ENCODE measurements at places on chromosomes 3 and 15.

GRCh38 chr3:67737906-67738865 is 83.8 kb upstream of the SUCLG2 start:
- no peak for DNase-seq

- DNase-seq = no peak
These were observed 562 bp downstream of the NBEAL2 start for GRCh38 chr3:46979958-46980497.

DNA sequence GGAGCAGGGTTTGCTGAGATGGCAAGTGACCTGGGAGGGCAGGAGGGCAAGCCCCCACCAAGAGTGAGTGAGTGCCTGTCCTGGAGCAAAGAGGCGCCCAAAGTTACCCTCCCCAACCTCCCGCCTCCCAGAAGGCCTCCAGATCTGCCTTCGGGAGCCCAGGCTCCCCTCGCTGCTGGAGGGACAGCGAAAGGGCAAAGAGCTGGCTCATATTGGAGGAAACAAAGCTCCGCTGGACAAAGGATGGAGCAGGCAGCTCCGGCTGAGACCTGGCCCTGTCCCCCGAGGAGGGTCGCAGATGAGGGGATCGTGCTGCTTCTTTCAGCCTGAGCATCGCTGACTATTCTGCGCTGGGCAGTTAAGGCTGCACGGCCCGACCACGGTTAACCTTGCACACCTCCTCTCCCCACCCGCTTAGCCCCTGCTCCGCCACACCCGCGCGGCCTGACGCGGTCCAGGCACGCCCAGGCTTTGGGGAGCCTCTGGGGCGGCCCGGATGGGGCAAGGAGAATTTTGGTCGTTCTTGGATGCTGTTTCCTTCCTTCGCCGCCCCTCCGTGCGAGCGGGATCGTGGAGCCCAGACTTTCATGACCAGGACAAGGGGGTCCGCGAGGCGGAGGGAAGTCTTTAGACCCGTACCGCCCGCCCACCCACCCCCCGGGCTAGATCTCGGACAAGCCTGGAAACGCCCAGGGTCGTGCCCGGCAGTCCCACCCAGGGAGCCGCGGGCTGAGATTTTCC is 651 bp downstream of the PLCD1 start:
- no peak for DNase-seq

- DNase-seq = no peak
These were observed 62.6 kb downstream of the AKAP13 start for GRCh38 chr15:85443046-85443445.

- DNase-seq = no peak
These were observed 7.7 kb upstream of the QARS1 start for GRCh38 chr3:49112262-49112661.

DNA sequence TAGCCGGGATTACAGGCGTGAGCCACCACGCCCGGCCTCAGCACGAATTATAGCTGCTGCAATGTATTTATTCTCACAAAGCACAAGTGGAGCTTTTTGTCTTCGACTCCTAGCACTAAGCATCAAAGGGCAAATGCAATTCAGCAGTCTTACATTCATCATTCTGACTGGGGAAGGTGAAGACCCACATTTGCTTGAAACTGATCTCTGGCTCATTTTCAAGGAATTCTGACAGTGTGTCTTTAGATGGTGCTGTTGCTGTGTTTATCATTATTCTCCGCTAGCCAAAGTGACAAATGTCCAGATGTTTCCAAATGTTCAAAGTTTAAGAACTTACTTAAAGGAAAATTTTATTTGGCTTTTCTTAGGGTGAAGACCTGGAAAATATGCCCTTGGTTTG is 55.9 kb downstream of the SGO1 start:
- no peak for DNase-seq

- DNase-seq = no peak
These were observed 122.1 kb downstream of the AQP9 start for GRCh38 chr15:58260205-58260724.

DNA sequence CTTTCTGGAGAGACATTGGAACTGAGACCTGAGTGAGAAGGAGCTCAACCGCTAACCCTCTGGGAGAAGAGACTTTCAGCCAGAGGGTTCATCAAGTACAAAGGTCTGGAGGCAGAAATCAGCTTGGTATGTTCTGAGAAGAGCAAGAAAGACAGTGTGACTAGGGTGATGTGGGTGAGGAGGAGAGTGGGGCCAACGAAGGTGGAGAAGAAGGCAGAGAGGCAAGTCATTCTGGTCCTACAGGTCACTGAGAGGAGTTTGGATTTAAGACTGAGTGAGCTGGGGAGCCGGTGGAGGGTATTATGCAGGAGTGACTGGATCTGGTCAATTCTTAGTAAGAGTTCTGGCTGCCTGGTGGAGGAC is 12.2 kb downstream of the XIRP1 start:
- DNase-seq = no peak

- peak; percentile 37 for DNase-seq
These were observed 226.6 kb upstream of the AZI2 start for GRCh38 chr3:28575100-28575745.

GRCh38 chr3:177488740-177489139 is 291.5 kb upstream of the TBL1XR1 start:
- no peak for DNase-seq

GRCh38 chr3:23189187-23189586 is 13.9 kb upstream of the UBE2E2 start:
- no peak for DNase-seq

- DNase-seq = no peak
These were observed 100.3 kb upstream of the TPRG1 start for GRCh38 chr3:189071446-189071845.

GRCh38 chr3:157786618-157787017 is 283.4 kb upstream of the VEPH1 start:
- DNase-seq = no peak

DNA sequence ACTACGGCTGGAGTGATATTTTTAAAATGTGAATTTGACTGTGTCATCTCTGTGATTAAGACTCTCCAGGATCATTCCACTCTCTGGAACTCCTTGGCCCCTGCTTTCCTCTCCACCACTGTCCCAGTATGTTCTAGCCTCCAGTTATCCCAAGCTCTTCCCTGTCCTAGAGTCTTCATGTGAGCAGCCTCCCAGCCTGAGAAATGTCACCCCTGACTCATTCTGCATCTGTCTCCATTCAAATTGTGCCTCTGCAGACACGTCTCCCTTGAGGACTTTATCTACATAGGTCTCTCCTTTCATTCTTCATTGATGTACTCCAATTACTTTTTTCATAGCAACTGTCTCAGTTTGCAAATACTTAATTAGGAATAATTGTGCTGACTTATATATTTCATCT is 317.7 kb upstream of the ADAMTS9 start:
- DNase-seq = no peak

- no peak for DNase-seq
These were observed 844.9 kb upstream of the SEMA6D start for GRCh38 chr15:46872286-46872980.

- DNase-seq = no peak
These were observed 311.2 kb upstream of the MCTP2 start for GRCh38 chr15:93920204-93920603.

DNA sequence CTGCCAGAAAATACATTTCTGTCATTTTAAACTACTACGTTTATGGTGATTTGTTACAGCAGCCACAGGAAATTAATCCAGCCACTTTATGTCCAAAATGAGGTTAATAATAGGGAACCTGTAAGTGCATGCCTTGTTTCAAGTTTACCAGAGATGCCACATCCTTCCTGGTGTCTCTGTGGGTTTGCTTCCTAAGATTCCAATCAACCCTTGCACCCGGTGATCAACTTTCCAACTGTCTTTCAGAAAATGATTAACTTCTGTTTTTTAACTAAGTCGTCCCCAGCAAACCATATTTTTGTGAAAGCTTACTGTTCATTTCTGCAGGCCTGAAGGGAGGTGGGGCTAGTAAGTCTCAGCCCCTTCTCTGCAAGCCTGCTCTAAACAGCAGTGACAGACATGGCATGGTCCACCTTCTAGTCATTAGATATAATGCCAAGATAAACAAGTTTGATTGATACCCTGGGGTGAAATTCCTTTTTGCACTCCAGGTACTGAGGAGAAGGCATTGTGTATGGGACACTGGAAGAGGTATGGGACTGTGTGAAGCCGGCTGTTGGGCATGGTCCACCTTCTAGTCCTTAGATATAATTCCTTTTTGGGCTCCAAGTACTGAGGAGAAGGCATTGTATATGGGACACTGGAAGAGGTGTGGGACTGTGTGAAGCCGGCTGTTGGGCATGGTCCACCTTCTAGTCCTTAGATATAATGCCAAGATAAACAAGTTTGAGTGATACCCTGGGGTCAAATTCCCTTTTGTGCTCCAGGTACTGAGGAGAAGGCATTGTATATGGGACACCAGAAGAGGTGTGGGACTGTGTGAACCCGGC is 11.1 kb upstream of the TMC3 start:
- DNase-seq = no peak

GRCh38 chr3:150623945-150624344 is 20.8 kb downstream of the SELENOT start:
- no peak for DNase-seq

DNA sequence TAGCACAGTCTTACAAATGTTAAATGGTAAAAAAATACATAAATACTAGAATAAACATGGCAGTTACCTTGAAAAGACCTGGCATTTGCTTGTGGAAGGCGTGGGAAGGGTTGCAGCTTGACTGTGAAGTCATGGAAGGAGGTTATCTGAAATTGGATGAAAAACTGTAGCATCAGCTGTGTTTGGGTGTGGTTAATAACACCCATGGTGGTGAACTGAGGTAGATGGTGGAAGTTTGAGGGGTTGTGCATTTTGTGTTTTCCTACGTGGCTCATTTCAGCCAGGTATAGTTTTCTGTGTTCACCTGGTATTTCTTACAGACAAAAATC is 46.5 kb downstream of the PSMD6 start:
- no peak for DNase-seq

DNA sequence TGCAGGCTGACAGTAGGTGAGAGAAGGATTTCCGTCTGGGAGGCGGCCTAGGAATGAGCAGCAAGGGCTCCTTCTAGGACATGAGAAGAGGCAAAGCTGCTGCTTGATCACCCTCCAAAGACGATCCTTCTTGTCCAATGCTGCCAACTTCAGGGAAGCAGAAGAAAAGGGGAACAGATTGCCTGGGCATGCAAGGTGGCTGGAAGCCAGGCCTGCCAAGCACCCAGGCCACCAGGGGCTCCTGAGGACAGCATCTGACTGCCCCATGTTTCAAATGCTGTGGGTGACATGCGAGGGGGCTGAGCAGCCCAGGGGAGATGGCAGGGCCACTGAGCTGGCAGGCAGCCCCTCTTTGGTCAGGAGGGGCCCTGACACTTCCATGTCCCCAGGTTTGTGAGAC is 3.3 kb upstream of the GRIP2 start:
- no peak for DNase-seq
